ENCODE measurements at places on chromosomes 5 and 9. TPM values are rescaled to one million over a fixed set of nuclear protein-coding genes. Genes with fewer than 3 reads are reported as not detected.

GRCh38 chr5:133478199-133478985 is 133.9 kb downstream of the FSTL4 start:
- no peaks in the 10 kb centered on the region for H3K27me3 ChIP-seq
- H3K36me3 ChIP-seq = no peaks in the 10 kb centered on the region
- H3K4me3 ChIP-seq = no peak overlapping the region
- no peak for DNase-seq
- no peak overlapping the region for H3K27ac ChIP-seq

GRCh38 chr9:107929443-107929842 is 439.9 kb upstream of the KLF4 start:
- H3K27me3 ChIP-seq = no peaks in the 10 kb centered on the region
- H3K4me1 ChIP-seq = no peaks in the 10 kb centered on the region
- H3K4me3 ChIP-seq = no peak overlapping the region
- peak; percentile 70 for DNase-seq
- no peak overlapping the region for H3K27ac ChIP-seq

DNA sequence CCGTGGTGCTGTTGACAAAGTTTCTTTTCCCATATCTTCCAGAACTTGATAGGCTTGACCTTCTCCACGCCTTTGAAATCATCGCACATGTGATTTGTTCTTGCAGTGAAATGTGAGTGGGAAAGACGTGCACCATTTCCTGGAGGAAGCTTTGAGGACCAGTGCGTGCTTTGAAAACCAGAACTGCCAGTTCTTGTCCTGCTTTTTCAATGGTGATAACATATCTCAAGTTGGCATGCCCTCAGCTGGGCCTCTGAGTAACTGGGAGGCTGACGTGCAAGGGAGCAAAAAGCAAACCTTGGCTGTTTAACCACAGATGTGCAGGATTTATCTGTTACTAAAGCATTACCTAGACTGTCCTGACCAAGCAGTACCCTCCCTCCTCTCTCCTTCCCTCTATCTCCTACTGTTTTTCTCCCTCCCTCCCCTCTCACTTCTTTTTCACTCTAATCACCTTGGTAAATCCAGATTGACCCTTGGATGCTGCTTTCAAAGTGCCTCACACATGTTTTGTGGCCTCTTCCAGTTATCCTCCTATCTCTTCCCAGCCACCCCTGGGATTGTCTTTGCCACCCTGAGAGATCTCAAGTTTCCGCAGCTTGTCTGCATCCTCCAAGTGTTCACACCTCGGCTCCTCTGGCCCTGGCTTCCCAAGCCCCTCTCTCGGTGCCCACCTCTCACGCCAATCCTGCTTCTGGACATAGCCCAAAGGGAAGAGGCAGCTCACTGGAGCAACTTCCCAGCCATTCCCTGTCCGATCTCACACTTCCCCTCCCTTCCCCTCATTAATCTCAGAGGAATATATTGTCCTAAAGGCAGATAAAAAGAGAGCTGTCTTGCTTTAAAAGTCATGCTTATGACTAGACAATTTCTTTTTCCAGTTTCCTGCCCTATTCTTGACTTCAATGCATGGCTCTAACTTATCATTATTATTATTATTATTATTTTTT is 198.3 kb downstream of the ERCC6L2 start:
- no peak overlapping the region for H3K4me3 ChIP-seq
- H3K4me1 ChIP-seq = no peaks in the 10 kb centered on the region
- H3K27me3 ChIP-seq = no peaks in the 10 kb centered on the region
- H3K36me3 ChIP-seq = no peaks in the 10 kb centered on the region
- no peak for DNase-seq

The CDO1 gene
- total RNA-seq = 2.7 TPM

DNA sequence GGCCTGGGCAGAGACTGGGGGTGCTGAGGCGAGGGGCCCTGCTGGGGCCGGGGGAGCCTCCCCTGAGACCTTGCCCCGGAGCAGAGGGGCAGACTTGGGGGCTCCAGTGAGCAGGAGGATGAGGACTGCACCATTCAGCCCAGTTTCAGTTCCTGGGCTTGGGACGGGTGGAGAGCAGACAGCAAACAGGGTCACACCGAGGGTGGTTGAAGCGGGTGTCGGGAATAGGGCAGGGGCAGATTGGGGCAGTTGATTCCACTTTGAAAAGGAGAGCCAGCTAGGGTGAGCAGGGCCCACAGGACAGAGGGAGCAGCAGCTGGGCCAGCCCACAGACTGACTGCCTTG is 4.5 kb downstream of the GRK6 start:
- H3K4me3 ChIP-seq = no peak overlapping the region
- H3K27me3 ChIP-seq = no peaks in the 10 kb centered on the region
- H3K4me1 ChIP-seq = peaks cover 31% of the 10 kb centered on the region
- no peaks in the 10 kb centered on the region for H3K36me3 ChIP-seq
- DNase-seq = peak; percentile 44
- no peak overlapping the region for H3K27ac ChIP-seq

DNA sequence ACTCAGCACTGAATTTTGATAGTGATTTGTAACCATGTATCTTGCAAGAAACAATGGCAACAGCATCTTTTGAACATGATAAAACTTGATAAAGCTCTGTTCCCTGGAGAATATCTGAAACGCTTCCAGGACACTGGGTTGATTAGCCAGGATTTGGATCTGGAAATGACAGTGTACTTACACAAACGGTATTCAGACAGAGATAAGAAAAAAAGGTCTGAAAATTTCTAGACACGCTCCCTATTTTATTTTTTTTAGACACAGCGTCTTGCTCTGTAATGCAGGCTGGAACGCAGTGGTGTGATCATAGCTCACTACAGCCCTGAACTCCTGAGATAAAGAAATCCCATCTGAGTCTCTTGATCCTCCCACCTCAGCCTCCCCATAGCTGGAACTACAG is 109.0 kb downstream of the GNAQ start:
- no peak overlapping the region for H3K27ac ChIP-seq
- no peak overlapping the region for H3K4me3 ChIP-seq
- no peak for DNase-seq
- H3K36me3 ChIP-seq = peaks cover 23% of the 10 kb centered on the region

DNA sequence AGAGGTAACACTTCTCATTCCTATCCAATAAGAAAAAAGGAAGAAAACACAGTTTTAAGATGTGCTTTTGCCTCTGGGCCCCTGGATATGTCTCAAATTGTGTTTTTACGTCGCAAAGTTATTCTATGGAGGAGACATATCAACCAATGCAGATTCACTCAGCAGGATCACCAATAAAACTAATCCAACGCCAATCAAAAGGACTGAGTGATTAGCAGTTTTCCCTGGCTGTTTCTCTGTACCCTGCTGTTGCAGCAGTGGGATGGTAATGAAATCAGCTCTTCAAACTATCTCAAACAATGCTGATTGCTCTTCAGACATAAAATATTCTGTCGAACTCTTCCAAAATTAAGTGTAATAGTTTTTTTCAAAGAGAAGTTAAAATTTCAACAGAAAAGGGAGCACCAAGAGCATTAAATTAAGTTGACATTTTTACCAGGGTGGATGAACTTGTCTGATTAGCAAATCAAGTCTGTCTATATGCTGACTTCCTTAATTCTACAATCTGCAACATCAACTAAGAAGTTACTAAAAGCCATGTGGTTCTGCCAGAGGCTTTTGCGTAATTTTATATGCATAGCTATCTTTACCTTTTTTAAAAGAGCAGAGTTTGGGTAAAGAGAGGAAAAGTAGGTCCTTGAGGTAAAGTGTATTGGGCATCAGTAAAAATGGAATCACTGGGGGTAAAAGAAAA is 9.7 kb upstream of the HK3 start:
- DNase-seq = no peak
- no peak overlapping the region for H3K4me3 ChIP-seq
- no peak overlapping the region for H3K27ac ChIP-seq
- H3K4me1 ChIP-seq = no peaks in the 10 kb centered on the region
- H3K36me3 ChIP-seq = peaks cover 22% of the 10 kb centered on the region

GRCh38 chr9:78989031-78989658 is 582.6 kb upstream of the TLE4 start:
- DNase-seq = no peak
- H3K4me3 ChIP-seq = no peak overlapping the region
- no peaks in the 10 kb centered on the region for H3K27me3 ChIP-seq

DNA sequence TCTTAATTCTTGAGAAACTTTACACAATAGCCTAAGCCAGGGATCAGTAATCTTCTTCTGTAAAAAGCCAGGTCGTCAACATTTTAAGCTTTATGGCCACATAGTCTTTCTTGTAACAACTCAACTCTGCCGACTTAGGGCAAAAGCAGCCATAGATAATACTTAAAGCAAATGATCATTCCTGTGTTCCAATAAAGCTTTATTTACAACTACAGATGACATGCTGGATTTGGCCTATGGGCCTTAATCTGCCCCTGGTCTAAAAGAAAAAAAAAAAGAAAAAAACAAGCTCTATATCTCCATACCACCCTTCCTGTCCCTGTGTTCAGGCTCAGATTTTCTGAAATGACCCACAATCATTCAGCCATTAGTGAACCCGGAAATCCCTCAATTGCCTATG is 220.3 kb downstream of the ENC1 start:
- DNase-seq = no peak
- no peaks in the 10 kb centered on the region for H3K36me3 ChIP-seq
- H3K27me3 ChIP-seq = no peaks in the 10 kb centered on the region
- H3K27ac ChIP-seq = peak overlapping the region; percentile 11

The CAMK4 gene
- 0.02 TPM for total RNA-seq

DNA sequence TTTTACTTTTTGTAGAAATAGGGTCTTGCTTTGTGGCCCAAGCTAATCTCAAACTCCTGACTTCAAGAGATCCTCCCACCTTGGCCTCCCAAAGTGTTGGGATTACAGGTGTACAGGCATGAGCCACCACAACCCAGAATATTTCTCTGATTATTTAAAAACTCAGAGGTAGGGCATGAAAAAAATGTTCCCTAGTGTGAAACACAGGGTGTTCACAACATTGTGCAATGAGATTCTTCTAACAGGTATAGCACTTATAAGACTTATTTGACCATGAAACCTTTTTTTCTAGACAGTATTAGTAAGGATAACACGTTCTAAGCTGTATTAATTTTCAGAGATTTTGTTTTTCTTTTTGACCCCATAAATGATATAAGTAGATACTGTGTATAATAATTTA is 13.1 kb upstream of the PTGER4 start:
- no peaks in the 10 kb centered on the region for H3K4me1 ChIP-seq
- no peak overlapping the region for H3K27ac ChIP-seq
- H3K36me3 ChIP-seq = no peaks in the 10 kb centered on the region
- no peak overlapping the region for H3K4me3 ChIP-seq

DNA sequence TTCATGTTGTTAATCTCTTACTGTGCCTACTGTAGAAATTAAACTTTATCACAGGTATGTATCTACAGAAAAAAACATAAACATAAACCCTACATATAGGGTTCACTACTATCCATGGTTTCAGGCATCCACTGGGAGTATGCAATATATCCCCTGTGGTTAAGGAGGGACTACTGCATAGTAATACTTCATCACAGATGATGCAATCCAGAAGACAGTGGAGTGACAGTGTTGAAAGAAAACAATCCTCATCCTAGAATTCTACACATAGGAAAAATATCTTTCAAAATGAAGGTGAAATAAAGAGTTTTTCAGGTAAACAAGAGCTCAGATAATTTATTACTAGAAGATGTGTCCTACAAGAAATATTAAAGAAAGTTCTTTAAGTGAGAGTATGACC is 105.9 kb downstream of the HOMER1 start:
- H3K4me1 ChIP-seq = no peaks in the 10 kb centered on the region
- no peak overlapping the region for H3K4me3 ChIP-seq
- H3K36me3 ChIP-seq = no peaks in the 10 kb centered on the region

- peak overlapping the region; percentile 97 for H3K27ac ChIP-seq
- H3K27me3 ChIP-seq = no peaks in the 10 kb centered on the region
- peak; percentile 90 for DNase-seq
- H3K4me3 ChIP-seq = peak overlapping the region; percentile 74
These were observed 19.1 kb downstream of the DNAJA1 start for GRCh38 chr9:33044162-33044673.

- no peak for DNase-seq
- no peaks in the 10 kb centered on the region for H3K36me3 ChIP-seq
- H3K4me1 ChIP-seq = no peaks in the 10 kb centered on the region
- H3K4me3 ChIP-seq = no peak overlapping the region
- no peaks in the 10 kb centered on the region for H3K27me3 ChIP-seq
These were observed 118.6 kb downstream of the GABBR2 start for GRCh38 chr9:98590101-98590500.

The NDUFA8 gene
- total RNA-seq = 107 TPM

- peak overlapping the region; percentile 51 for H3K27ac ChIP-seq
- DNase-seq = peak; percentile 56
- H3K36me3 ChIP-seq = peaks cover 57% of the 10 kb centered on the region
- H3K4me3 ChIP-seq = no peak overlapping the region
- no peaks in the 10 kb centered on the region for H3K27me3 ChIP-seq
These were observed 35.5 kb downstream of the FBXO10 start for GRCh38 chr9:37540634-37541033.

DNA sequence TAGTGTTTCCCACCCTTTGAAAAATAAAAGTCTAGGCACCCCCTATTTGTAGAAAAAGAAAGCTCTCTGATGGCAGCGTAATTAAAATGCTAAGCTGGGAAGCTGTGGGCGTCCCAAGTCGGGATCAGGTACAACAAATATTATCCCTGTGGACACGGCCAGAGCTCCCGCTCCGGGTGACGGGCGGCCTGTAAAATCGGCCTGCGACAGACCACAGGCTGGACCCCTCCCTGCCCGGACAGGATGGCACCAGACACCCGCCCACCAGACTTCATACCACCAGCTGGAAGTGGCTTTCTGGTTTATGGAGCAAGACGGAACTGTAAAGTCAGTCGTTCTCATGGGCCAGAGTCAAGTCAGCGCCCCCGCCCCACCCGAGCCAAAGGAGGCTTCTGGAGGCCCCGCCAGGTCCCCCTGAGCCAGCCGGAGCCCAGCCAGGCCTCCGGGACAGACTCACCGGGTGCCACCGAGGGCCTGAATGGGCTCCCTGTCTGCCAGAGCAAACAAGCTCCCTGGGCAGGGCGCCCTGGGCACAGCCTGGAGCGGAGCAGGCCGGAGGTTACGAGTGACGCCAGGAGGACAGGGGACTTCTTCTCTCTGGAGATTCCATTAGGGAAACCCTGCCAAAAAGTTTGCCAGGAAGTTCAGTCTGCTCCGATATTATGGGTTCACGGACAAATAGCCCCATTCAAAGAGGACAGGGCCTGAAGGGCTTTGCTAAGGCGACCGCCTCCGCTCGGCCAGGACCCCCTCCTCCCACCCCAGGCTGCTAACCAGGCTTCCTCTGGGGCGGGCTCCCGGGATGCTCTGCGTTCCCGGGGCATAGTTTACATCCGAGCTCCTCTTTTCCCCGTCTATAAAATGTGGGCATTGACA is 173.7 kb downstream of the ERCC6L2 start:
- H3K4me3 ChIP-seq = peak overlapping the region; percentile 42
- no peaks in the 10 kb centered on the region for H3K27me3 ChIP-seq
- peak overlapping the region; percentile 46 for H3K27ac ChIP-seq
- no peaks in the 10 kb centered on the region for H3K4me1 ChIP-seq

DNA sequence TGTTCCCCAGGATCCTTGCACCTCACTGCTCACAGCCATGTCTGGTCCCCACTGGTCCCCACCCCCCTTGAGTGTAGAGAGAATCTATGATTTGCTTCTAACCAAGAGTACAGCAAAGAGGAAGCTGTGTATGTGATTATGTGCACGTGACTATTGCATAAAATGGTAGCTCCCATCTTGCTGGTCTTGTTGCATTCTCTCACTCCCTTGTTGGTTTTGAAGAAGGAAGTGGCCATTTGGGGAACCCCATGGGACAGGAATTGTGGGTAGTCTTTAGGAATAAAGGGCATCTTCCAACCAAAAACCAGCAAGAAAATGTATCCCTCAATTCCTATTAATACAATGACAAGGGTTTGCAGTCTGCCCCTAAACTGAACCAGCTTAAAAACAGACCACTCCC is 5.2 kb upstream of the FCN2 start:
- no peak overlapping the region for H3K4me3 ChIP-seq
- no peak for DNase-seq
- no peak overlapping the region for H3K27ac ChIP-seq
- H3K36me3 ChIP-seq = no peaks in the 10 kb centered on the region
- H3K4me1 ChIP-seq = no peaks in the 10 kb centered on the region

GRCh38 chr9:111095441-111095840 is 57.2 kb upstream of the LPAR1 start:
- no peak overlapping the region for H3K27ac ChIP-seq
- no peaks in the 10 kb centered on the region for H3K4me1 ChIP-seq
- no peaks in the 10 kb centered on the region for H3K27me3 ChIP-seq

Data from psoas muscle (tissue), 8 donors.